Daoy (cell line): ENCODE measurements at places on chromosomes 3 and 15.

GRCh38 chr3:174859114-174859735, at the start of gene NAALADL2:
Gene NAALADL2, plus strand, starts transcription at chr3:174859334.
- no peak for DNase-seq

DNA sequence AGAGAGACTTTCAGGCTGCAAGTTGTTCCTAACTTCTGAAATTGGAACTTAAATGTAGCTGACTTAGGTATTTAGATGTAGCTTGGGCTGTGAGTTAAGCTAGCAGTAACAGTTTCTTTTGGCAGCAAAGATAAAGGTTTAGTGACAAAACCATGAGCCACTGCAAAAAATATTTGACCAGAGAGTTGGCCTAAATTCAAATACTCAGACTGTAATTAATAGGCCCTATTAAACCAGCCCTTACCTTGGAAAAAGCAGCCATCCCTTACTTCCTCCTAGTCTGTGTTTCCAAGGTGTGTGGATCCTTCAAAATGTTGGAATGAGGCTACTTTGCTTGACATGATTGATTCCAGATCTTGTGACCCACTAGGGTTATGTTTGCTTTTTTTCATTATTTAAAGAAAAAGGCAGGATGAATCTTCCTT, 8.2 kb downstream of the TPM1 start:
- DNase-seq: peak; percentile 32

GRCh38 chr3:189758186-189758585, 127.0 kb downstream of the TP63 start:
- no peak for DNase-seq

- no peak for DNase-seq
These were observed 345.2 kb upstream of the IL12A start for GRCh38 chr3:159643406-159643805.

DNA sequence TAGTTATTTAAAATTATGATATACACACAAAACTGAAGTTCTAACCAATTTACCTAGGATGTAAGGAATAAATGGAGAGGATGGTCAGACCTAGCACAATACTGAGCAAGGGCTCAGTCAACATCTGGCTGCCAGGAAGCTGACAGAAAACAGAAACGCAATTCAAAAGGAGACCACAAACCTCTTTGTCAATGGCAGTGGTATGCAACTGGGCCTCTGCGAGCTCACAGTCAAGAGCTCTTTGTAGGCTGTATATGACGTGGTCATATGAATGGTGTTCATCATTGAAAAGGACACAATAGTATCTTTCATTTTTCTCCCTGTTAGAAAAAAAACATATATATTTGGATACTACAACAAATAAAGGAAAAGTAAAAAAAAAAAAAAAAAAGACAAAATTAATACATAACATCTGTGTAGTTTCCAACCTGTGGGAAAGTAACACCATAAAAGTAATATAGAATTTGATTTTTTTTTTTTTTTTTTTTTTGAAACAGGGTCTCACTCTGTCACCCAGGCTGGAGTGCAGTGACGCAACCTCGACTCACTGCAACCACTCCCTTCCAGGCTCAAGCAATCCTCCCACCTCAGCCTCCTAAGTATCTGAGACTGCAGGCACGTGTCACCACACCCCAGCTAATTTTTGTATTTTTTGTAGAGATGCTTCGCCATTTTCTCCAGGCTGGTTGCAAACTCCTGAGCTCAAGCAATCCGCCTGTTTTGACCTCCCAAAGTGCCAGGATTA, 37.9 kb downstream of the UBR1 start:
- peak; percentile 27 for DNase-seq

GRCh38 chr3:143627336-143627735, 220.9 kb downstream of the SLC9A9 start:
- peak; percentile 4 for DNase-seq

GRCh38 chr15:79919749-79920511, 23.1 kb upstream of the MTHFS start:
- no peak for DNase-seq

GRCh38 chr15:66884661-66885237, 180.7 kb upstream of the SMAD3 start:
- no peak for DNase-seq

DNA sequence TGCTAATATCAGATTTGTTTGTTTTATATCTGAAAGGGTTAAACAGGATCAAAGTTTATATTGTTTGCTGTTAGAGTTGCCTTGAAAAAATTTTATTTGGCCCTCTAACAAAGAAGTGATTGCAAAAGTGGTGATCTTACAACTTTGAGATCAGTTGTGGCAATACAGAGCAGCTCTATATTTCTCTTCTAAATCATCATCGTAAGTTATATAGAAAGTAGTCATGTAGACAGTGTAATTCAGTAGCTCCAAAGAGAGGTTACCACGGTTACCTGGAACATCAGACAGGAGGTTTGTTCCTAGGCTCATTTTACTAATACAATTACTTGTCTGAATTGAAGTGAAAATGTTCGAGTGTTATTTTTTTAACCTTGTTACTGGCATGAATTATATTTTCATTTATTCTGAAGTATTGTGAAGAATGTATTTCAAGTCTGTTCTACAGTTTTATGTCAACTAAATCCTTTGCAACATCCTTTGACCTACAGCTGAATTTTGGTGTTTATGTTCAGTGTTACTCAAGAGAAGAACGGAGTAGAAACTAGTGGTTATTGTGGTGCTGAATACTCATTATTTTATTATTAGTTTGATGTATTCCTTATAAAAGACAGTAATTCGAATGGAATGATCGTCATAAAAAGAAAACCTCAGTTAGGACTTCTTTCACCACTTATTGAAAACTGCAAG, 214.2 kb downstream of the NAALADL2 start:
- no peak for DNase-seq

- DNase-seq: peak; percentile 48
These were observed 96.3 kb upstream of the IGF1R start for GRCh38 chr15:98551936-98552562.

GRCh38 chr15:49898097-49898496, 220.9 kb downstream of the ATP8B4 start:
- DNase-seq: no peak

- DNase-seq: peak; percentile 65
These were observed at the start of gene SLC9C1 for GRCh38 chr3:112293368-112294321. Gene SLC9C1, minus strand, starts transcription at chr3:112294216. Its CDS starts 7,425 bp downstream, at chr3:112286791.
